NCI-H748 treated with DMSO at 0.1 percent for 48 hours (cell line): ENCODE measurements at places on chromosomes 12 and 14.

DNA sequence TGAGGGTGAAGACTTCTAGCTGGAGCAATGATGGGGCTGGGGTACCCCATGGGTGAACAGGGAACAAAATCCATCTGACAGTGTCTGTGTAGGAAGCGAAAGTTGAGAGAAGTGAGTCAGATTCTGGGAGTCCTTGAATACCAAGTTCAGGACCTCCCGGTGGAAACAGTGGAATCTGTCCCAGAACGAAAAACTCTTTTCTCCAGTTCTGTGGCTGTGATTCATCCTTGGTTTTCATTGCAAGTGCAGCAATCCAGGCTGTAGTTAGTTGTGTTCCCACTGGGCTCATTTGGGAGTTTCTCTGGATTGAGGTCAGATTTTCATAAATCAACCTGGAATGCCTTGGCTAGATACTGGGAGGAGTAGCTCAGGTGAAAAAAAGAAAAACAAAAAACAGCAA, 120.7 kb downstream of the C12orf75 start:
- no peak for DNase-seq

GRCh38 chr12:1939801-1940607, 21.6 kb upstream of the CACNA2D4 start:
- peak; percentile 54 for DNase-seq

GRCh38 chr14:100085462-100085861, 20.2 kb downstream of the EVL start:
- DNase-seq = no peak

DNA sequence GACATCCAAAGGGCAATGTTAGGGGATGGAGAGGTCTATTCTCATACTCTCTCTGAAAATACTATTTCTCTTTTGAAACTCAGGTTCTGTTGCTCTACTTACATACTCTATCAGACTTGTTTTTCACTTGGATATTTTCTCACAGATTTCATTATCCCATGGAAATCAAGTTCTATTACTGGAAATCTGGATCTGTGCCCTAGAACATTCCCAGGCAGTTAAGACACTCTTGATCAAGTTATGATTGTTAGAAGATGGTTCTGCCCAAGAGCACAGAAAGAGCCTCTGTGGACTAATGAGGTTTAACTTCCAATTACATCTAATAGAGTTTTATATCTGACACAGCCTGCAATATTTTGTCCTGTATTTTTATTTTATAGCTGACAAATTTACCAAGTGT, 591.0 kb upstream of the ATP2B1 start:
- DNase-seq = no peak

DNA sequence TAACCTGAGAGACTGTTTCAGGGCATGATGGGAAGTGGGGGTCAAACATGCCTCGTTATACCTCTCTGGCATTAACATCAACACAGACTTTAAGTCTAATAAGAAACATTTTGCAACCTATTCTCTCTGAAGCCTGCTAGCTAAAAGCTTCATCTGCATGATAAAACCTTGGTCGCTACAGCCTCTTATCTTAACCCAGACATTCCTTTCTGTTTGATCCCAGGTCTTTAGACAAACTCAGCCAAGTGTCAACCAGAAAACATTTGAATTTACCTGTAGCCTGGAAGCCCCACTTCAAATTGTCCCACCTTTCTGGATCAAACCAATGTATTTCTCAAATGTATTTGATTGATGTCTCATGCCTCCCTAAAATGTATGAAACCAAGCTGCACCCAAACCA, 9.1 kb downstream of the PPP2R3C start:
- no peak for DNase-seq

DNA sequence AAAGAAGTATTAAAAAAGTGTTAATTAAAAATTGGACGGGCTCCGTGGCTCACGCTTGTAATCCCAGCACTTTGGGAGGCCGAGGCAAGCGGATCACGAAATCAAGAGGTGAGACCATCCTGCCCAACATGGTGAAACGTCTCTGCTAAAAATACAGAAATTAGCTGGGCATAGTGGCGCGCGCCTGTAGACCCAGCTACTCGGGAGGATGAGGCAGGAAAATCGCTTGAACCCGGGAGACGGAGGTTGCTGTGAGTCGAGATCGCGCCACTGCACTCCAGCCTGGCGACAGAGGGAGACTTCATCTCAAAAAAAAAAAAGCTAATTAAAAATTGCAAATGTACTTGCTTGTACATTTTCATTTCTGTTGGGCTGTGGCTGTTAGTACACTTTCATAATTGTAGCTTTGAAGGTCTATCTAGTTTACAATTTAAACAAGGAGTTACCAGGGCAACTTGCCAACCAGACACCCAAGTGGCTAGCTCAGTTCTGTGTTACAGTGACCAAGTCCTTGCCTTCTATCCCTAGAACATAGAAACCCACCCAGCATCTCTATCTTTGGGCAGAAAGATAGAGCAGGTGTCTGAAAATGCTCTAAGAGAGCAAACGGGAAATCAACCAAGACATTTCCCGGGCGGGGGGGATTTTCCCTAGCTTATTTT, 1.2 kb downstream of the COA8 start:
- DNase-seq = peak; percentile 21

- no peak for DNase-seq
Observed at GRCh38 chr12:49282302-49282701, 12.6 kb upstream of the PRPH start.

DNA sequence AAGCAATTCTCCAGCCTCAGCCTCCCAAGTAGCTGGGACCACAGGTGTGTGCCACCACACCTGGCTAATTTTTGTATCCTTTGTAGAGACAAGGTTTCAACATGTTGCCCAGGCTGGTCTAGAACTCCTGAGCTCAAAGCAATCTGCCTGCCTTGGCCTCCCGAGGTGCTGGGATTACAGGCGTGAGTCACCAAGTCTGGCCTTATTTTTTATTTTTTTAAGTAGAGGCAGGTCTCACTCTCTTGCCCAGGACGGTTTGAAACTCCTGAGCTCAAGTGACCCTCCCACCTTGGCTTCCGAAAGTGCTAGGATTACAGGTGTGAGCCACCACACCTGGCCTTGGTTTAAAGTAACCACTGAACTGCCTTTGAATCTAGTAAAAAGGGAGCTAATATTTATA, 56.8 kb downstream of the SPPL3 start:
- no peak for DNase-seq

DNA sequence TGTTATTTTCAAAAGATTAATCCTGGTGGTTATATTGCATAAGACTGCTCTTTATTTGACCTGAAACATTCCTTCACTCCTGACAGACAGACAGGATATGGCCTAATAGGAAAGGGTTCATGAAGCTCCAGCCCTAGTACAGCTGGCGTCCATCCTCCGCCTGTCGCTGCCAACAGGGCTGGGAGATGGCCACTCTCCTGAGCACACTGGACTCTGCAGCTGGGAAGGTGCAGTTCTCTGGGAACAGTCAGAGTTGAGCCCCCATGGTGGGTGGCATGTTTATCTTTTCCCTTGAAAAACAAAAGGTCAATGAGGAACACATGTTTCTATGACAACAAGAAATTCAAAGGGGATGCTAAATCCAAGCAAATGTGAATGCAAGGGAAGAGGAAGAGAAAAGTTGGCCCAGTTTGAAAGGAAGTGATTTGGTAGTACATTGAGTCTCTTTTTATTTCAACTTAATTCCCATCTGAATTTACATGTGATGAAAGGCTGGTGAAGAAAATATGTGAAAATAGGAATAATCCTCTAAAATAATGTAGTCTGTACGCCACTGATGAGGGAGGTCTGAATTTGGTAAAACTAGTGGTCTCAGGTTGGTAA, 89.9 kb upstream of the DCN start:
- no peak for DNase-seq

DNA sequence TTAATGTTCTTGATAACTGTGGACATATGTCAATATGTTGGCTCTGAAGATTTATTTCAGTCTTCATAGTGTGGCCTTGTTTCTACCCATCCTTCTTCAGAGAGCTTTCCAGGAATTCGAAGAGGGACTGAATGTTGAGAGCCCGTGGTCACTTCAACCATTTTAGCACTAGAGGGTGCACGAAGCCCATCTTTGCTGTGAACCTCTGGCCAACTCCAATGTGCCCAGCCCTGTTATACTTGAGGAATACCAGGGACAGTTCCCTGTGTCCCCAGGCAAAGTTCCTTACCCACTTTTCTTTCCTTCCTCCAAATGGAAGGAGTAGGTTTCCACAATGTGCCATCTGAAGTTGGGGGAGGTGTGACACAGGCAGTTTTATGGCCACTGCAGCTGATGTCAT, 603.5 kb downstream of the RPL10L start:
- DNase-seq = no peak

DNA sequence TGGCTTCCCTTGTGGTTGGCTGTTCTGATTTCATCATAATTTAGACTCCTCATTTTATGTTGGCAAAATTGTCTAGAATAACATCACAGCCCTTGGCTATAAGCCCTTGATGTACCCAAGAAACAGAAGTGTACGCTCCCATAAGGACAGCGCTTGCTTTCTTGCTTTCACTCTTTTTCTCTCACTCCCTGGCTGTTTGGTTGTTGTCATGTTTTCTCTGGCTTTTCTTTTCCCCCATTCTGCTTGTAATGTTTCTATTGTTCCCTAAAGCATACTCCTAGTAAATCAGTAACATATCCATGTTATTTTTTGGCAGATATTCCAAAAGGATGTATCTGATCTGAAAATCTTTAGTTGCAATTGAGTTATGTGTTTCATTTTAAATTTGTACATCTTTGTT, 530.5 kb downstream of the NOVA1 start:
- no peak for DNase-seq

DNA sequence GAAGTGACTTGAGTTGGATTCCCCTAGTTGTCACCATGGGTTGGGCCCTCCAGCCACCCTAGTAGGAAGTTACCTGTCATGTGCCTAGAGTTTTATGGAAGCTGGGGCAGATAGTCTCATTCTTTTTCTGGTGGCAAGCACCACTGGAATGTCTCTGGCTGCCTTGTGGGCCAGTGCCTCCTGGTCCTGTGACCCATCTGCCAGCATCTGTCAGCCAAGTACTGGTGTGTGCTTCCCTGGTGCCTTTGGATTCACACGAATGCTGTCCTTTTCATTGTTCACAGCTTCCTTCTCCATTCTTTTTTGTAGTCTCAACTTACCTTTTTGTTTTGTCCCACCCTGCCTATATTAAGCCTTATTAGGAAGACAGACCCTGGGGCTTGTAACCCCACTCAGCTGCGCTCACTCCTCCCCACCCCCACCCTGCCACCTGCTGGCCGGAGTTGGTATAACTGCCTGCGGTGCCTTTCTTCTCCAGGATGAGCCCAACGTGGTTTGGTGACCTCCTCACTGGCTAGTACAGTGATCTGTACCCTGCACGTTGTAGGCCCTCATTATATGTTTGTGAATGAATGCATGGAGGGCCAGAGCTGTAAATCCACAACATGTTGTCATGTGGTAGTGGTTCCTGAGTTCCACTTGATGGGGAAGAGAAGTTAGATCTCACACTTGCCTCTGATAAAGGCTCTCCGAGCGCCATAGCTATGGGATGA, 125.7 kb downstream of the TSPAN9 start:
- peak; percentile 11 for DNase-seq

GRCh38 chr14:94945615-94946014, 175.7 kb upstream of the GSC start:
- no peak for DNase-seq
